ENCODE measurements at places on chromosomes 2 and 18.

GRCh38 chr2:23697256-23698075, 229.5 kb downstream of the ATAD2B start:
- no peak for DNase-seq

DNA sequence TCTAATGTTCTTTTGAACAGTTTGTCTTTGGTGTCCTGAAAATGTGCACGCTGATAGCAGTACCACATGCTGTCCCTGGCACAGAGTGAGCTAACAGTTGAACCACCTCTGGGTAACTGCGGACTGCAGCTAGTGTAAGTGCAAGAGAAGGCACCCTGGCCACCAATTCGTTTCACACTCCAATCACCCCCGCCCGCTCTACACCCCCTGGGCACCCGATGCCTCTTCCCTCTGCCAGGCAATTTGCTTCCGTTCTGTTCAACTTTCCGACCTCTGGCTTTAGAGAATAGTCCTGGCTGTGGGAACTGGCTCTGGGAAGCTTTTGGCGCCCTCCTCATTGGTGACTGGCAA, 1.4 kb downstream of the DOCK10 start:
- DNase-seq = no peak

DNA sequence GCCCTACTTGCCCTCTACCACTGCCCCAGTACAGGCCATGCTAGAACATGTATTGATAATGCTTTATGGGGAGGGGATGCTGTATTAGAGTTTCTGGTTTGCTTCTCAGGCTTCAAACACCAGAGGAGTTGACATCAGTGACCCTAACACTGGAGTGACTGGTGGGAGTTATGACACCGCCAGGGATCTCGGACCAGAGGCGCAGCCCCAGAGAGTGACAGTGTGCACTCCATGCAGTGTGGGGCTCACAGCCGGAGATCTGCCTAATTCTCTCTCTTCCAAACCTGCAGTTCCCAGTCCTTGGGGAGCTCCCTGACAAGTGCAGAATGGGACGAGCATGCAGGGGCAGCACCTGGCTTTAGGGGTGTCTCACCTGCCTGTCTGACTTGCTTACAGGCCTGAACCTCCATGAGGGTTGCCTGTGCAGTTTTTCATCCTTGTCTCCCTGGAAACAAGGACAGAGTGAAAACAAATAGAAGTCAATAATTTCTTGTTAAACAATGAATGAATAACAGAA, 244.9 kb upstream of the MYT1L start:
- DNase-seq = peak; percentile 68

GRCh38 chr2:209973328-209973727, 29.1 kb upstream of the RPE start:
- DNase-seq = no peak

DNA sequence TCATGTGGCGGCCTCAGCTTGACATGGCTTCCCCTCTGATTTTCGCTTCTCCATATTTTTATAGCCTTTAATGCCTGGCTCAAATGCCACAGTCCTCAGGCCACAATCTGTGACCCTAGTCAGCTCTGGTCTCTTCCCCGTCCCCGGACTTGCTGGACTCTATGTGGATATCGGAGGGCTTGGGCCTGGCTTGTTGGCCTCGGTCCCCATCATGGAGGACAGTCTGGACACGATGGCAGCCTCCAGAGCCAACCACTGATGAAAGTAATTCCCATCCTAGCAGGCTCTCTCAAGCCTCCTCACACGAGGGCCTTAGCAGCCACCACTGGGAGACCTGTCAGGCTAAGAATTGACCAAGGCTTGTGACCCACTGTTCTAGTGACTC, 61.6 kb downstream of the LPIN1 start:
- DNase-seq = no peak

GRCh38 chr2:48312126-48312525, 217.8 kb upstream of the STON1 start:
- no peak for DNase-seq

GRCh38 chr2:28949190-28949589, 31.9 kb upstream of the TOGARAM2 start:
- DNase-seq = no peak

DNA sequence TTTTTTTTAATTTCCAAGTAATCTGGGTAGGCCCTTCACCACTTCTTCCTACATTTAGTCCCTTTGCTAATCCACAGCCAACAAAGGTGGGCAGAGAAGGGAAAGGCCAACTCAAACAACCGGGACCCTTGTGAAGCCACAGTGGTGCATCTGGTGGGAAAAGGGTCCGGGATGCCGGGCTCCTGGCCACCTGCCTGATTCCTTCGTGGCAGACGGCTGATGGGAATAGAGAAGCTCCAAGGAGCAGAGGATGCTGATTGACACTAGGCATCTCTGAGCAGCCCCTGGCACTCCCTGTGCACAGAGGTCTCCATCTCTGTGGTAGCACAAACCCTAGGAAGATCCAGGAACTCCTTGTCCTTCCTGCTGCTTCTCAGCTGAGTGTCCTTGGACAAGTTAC, 37.0 kb downstream of the POLR1A start:
- no peak for DNase-seq

DNA sequence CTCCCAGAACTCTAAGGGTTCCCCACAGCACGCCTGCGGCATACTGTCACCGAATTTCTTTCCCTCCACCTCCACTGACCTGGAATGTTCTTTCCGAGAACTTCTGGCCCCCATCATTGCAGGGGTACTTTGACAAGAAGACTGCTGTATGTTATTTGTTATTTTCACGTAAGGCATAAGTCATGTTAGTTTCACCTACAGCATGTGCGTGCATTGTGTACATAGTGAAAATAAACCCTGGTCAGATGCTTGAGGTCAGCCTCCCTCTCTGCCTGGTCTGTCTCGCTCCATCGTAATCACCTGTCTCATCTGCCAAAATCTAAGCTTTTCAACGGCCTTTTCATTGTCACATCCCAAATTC, 4.1 kb downstream of the ABCG8 start:
- no peak for DNase-seq

DNA sequence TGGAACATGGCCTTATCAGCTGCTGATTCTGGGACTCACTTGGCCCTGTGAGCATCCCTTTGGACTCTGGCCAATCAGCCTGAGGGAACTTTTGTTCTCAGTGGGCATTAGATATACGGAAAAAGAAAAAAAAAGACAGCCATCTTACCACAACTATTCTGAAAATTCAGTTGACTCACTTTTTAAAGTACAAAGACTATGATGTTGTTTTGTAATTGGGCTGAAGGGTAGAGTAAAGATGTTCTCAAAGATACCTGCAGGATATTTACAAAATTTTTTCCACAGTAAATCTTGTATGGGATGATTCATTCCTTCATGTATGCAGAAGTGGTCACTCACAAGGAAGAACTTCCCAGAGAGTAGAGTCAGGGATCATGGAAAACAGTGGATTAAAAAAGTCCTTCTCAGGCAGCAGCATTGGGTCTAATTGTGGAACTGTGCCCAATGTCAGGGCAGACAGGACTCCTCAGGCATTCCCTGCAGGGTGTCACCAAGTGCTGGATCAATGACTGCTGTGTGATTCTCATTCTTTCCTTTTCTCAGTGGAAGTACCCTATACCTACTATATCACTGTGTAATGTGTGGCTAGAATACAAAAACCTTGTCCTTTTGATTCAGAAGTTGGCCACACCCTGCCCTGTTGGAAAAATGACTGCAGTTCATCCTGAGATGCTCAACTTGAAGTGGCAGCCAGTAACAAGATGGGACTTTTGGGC, 35.4 kb downstream of the SULT1C4 start:
- DNase-seq = no peak

GRCh38 chr2:227454323-227454860, 17.6 kb upstream of the AGFG1 start:
- no peak for DNase-seq

GRCh38 chr2:124343827-124344498, 318.9 kb downstream of the CNTNAP5 start:
- no peak for DNase-seq

DNA sequence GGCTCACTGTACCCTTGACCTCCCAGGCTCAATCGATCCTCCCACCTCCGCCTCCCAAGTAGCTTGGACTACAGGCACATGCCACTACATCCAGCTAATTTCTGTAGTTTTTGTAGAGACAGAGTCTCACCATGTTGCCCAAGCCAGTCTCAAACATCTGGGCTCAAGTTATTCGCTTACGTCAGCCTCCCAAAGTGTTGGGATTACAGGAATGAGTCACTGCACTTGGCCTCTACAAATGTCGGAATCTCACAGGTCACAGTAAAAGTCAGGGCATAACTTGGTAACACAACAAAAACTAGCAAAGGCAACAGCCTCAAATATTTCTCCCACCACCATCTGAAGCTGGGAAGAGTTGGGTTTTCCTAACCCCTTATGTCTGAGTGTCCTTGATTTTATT, 25.3 kb downstream of the SCG2 start:
- DNase-seq = no peak

DNA sequence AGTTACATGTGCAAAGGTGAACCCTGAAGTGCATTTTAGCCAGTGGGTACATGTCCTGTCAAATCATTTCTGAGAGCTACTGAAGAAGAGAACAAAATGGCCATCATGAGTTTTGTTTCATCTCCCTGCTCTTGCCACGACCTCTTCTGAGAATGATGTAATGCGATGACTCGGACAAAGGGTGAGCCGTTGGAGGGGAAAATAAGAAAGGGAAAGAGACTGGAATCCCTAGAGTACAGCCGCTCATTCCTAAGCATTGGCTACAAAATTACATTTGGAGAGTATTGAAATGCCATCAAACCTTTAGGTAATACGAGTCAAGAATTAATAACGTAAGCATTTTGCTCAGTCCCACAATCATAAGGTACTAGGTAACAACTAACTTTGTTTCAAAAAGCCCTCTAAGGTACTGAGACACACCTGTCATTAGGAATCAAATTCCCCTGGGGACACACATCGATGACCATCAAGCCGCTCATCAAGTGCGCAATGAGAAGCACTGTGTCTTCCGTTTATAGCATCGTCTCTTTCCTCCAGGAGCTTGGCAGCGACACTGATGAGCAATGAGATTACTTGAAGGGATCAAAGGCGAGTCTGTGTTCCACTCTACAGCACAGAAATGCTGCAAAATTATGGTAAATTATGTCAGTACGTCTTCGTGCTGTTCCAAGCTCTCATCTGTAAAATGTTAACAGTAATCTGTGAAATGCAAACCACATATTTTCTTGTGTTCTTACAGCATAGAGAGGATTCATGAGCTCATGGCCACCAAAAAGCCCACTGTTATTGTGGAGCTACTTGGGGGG, 97.3 kb upstream of the PIEZO2 start:
- DNase-seq = no peak

DNA sequence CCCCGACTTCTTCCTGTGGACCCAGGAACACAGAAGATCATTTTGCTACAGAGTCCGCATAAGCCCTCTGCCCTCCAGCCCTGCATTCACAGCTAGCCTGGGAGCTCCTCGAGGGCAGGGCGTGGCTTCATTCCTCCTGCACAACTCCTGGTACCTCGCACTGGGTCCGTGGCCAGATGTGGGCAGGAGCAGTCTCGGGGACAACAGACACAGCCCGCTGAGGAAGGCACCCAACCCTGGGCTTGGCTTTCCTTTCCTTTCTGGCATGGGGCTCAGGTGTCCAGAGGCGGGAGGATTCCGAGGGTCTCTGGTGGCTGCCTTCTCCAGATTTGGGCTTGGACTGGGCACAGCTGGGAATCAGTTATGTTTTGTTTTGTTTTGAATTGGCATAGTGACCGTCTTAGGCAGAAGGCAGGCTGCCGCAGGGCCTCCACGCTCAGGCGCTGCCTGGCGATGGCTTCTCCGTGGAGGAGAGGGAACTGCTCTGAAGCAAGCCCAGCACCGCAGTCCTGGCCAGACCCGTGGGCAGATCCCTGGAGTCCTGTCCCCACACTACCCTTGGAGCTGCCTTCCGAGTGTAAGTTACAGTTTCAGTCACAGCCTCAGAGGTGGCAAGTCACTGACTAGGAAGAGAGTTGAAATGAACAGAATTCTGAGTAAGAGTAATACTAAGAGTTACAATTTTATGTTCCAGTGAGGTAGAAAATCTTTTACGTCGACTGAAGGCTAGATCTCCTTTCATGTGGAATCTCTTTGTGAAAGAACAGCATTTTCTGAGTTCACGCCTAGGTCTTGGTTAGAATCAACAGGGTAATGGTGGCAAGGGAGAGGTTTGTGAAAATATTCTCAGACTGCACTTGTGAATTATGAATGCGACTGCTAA, 47.9 kb downstream of the LDLRAD4 start:
- no peak for DNase-seq

DNA sequence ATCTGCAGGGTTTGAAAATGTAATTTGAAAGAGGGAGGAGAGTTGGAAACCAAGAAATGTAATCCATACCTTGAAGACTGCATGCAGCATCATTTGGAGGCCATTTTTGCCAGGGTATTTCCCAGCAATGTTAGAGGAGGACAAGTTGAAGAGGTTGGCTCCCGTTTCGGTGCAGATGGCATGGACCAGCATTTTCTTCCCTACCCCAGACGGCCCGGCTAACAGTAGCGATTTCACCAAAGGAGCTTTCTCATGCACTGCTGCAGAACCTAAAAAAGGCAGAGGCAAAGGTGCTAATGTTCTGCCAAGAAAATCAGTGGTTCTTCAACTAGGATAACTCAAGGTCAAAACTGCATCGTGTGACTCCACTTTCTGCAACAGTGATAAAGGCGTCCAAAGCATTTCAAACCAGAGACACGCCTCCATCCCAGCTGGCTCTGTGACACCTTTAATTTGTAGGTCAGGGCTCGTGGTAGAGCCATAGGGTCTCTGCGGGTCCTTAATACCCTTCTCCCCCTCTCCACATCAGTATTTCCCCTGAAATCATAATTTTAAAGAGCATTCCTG, 99.6 kb upstream of the ASB18 start:
- DNase-seq = no peak

GRCh38 chr2:233421091-233421816, 67.0 kb downstream of the DGKD start:
- DNase-seq = no peak

DNA sequence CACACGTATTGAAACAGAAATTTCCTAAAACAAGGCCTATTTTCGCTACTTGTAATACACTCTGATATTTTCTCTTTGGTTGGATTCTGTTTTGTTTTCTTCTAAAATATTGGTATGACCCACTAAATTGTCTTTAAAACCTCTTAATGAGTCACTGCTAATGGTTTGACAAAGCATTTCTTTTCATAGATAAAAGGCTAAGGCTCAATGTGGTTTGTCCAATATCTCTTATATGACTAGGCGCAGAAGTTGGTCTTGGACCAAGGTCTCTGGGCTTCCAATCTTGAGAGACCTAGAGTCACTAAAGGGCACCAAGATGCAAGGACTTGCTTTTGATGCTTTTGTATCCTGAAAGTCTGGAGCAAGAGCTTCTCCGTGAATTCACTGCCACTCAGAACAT, 498.2 kb upstream of the TCF4 start:
- DNase-seq = no peak

DNA sequence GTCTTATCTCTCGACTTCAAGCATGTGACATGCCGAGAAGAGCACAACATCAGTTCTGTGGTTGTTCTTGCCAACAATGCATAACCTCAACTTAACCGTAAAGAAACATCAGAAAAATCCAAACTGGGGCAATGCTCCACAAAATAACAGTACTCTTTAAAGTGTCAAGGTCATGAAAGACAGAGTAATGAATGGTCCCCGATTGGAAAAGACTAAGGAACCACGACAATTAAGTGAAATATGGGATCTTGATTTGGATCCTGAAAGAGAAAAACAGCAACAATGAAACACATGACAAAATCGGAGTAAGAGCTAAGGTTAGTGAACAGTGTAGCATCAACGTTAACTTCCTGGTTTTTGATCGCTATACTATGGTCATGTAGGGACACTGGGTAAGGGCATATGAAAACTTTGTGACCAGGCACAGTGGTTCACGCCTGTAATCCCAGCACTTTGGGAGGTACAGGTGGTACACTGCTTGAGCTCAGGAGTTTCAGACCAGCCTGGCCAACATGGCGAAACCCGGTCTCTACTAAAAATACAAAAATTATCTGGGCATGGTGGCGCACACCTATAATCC, 55.2 kb downstream of the UNC50 start:
- DNase-seq = no peak
